Hepatocyte (in vitro differentiated cells): ENCODE measurements at places on chromosomes 4 and X. TPM values are rescaled to one million over a fixed set of nuclear protein-coding genes. Genes with fewer than 3 reads are reported as not detected.

FHDC1 gene
- 3.1 TPM in 2 replicates for total RNA-seq

GRCh38 chrX:153941336-153942252 is 2.8 kb downstream of the RENBP start:
- no peak overlapping the region for H3K4me3 ChIP-seq
- H3K27ac ChIP-seq, result no peak overlapping the region
- no peak for DNase-seq
- H3K4me1 ChIP-seq, result no peaks in the 10 kb centered on the region

DNA sequence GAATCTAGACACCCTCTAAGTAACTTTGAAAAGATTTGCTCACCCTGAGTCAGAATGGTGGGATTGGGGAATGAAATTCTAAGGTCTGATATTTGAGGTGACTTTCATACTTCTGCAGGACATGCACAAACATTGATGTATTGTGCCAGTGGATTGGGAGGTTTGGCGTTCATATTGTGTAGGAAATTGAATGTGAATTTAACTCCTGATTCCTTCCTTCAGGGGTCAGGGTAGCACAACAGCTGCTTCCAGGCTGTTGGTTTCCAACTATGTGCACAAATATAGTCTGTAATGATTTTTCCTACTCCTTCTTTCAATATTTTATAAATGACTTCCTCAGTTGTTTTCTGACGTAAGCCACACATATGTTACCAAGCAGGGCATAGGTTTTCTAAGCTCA is 3.1 kb downstream of the IL1RAPL1 start:
- H3K4me1 ChIP-seq, result no peaks in the 10 kb centered on the region
- no peak overlapping the region for H3K27ac ChIP-seq
- no peak for DNase-seq
- no peaks in the 10 kb centered on the region for H3K36me3 ChIP-seq
- no peak overlapping the region for H3K4me3 ChIP-seq

GRCh38 chr4:147839200-147839599 is 107.3 kb downstream of the ARHGAP10 start:
- no peaks in the 10 kb centered on the region for H3K36me3 ChIP-seq
- H3K4me3 ChIP-seq, result no peak overlapping the region
- DNase-seq, result no peak
- peak overlapping the region; percentile 24 for H3K27ac ChIP-seq
- no peaks in the 10 kb centered on the region for H3K4me1 ChIP-seq
- H3K27me3 ChIP-seq, result no peaks in the 10 kb centered on the region

- no peak overlapping the region for H3K4me3 ChIP-seq
- H3K27ac ChIP-seq, result peak overlapping the region; percentile 56
- H3K27me3 ChIP-seq, result no peaks in the 10 kb centered on the region
These were observed 1699.2 kb upstream of the IGFBP7 start for GRCh38 chr4:58809366-58809765.

DNA sequence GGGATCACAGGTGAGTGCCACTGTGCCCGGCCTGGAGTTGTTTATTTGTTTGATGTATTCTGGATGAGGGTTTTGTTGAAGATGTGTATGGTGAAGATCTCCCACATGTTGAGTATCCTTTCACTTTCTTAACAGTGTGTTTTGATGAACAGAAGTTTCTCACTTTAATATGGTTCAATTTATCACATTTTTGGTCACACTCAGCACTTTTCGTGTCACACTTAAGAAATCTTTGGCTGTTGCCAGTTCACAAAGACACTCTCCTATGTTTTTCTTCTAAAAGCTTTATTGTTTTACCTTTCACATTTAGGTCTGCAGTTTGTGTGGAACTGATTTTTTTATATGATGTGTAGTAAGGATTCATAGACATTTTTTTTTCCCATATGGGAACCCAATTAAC is 16.6 kb upstream of the ZNF185 start:
- no peak for DNase-seq
- no peaks in the 10 kb centered on the region for H3K4me1 ChIP-seq
- no peak overlapping the region for H3K27ac ChIP-seq
- no peak overlapping the region for H3K4me3 ChIP-seq
- H3K27me3 ChIP-seq, result no peaks in the 10 kb centered on the region

STK26 gene
- 43.3 and 48.0 TPM in 2 replicates for total RNA-seq

GRCh38 chr4:169051761-169052593 is 41.9 kb upstream of the CBR4 start:
- H3K4me3 ChIP-seq, result no peak overlapping the region
- no peaks in the 10 kb centered on the region for H3K36me3 ChIP-seq
- peaks cover 9% of the 10 kb centered on the region for H3K4me1 ChIP-seq
- H3K27ac ChIP-seq, result no peak overlapping the region

DNA sequence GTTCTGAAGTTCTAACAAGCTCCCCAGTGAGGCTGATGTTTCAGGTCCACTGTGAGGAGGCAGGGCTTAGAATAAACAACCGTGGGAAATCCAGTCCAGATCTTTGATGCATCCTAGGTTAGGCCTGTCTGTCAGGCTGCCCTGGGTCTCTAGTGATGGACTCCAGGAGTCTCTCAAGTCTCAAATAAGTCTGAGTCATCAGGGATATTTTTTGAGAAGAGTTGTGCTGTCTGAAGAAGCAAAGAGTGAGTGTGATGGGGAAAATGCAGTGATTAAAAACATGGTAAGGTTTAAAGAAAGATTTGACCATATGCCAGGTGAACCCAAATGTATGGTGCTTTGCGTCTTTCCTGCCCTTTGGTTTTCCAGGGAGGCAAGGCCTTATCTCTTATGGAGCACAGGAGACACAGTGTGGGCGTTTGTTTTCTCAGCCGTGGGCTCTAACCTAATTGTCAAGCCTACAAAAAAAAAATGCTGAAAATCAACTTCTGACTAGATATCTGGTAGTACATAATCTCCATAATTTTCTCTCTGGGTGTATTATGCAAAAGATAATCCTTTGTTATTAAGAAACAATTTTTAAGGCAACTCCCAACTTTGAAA is 100.7 kb downstream of the PTTG2 start:
- H3K27me3 ChIP-seq, result no peaks in the 10 kb centered on the region
- H3K4me1 ChIP-seq, result peaks cover 9% of the 10 kb centered on the region
- H3K4me3 ChIP-seq, result no peak overlapping the region
- H3K27ac ChIP-seq, result peak overlapping the region; percentile 33

DNA sequence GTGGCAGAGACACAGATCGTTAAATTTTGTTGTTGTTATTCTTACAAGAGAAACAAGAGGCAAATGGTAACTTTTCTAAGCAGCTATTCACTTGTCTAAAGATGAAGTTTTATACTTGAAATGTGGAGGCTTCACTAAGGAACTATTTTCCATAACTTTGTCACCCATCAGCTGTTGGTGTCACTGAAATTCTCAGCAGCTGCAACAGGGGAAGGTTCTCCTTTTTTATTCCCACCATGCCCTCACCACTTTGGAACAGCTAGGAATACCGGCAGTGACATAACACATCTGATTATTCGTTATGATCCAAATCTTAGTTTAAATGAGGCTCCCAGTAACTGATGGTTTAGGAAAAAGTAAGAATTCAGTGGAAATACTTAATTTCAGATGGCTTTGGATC is 147.0 kb upstream of the LEF1 start:
- H3K27ac ChIP-seq, result no peak overlapping the region
- no peaks in the 10 kb centered on the region for H3K27me3 ChIP-seq
- no peak overlapping the region for H3K4me3 ChIP-seq
- no peaks in the 10 kb centered on the region for H3K4me1 ChIP-seq
- no peak for DNase-seq

DNA sequence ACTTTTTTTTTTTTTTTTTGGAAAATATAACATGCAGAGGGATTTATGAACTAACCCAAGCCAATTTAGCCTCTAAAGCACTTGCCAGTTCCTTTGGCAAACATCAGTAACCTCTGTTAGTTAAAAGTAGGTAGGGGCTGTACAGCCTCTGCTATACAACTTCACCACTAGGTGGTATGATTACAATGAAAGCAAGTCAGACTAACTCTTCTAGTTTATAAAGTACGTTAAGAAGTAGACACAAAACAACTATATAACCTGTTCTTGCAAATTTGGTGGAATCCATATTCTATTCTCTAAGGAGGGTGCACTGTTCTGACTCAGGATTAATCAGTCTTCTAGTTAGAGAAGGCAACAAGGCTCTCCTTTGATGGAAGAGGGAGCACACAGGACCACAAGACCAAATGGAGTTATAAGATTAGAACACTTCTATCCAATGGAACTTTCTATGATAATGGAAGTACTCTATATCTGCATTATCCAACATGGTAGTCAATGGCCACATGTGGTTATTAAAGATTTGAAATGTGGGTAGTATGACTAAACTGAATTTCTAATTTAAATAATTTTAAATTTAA is 12.8 kb downstream of the AIMP1 start:
- no peak overlapping the region for H3K27ac ChIP-seq
- peaks cover 11% of the 10 kb centered on the region for H3K36me3 ChIP-seq
- H3K27me3 ChIP-seq, result no peaks in the 10 kb centered on the region
- H3K4me1 ChIP-seq, result no peaks in the 10 kb centered on the region

DNA sequence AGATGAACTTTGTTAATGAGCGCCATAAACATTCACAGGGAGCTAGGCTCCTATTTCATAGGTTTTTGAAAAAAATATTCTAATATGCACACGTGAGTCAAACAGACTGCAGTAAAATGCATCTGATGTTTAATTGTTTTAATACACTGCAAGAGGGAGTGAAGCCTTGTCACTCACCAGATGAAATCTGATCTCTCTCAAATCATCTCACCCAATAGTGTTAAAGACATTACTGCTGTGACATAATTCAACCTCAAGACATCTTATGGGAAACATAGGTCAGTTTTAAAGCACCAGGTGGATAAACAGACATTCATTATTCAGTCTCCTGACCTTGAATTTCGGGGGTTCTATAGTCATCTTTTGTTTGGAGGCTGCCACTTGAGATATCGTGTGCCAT is 148.3 kb downstream of the MAML3 start:
- no peaks in the 10 kb centered on the region for H3K27me3 ChIP-seq
- no peak for DNase-seq
- H3K4me3 ChIP-seq, result no peak overlapping the region
- H3K27ac ChIP-seq, result no peak overlapping the region
- peaks cover 14% of the 10 kb centered on the region for H3K4me1 ChIP-seq

XAGE2 gene
- total RNA-seq, result 0.77 and 6.7 TPM in 2 replicates

GRCh38 chrX:11481035-11481434 is 184.7 kb downstream of the ARHGAP6 start:
- H3K27ac ChIP-seq, result no peak overlapping the region
- no peak overlapping the region for H3K4me3 ChIP-seq
- no peak for DNase-seq
- H3K36me3 ChIP-seq, result no peaks in the 10 kb centered on the region

DNA sequence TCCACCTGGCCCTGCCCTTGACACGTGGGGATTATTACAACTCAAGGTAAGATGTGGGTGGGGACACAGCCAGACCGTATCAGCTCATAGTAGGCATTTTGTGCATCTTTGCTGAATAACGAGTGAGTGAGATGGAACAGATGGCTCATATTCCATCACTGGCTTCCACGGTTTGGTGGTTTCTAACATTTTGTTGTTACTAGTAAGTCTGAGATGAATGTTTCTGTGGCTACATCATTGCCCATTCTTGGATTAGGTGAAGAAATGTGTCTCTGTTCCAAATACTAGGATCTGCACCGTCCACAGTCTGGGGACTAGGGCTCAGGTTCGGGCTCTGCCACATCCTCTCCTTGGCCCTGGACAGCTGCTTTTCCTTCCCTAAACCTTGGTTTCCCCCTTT is 3.6 kb downstream of the ABLIM2 start:
- H3K36me3 ChIP-seq, result no peaks in the 10 kb centered on the region
- H3K27me3 ChIP-seq, result peaks cover 16% of the 10 kb centered on the region
- H3K4me3 ChIP-seq, result no peak overlapping the region
- H3K4me1 ChIP-seq, result no peaks in the 10 kb centered on the region
- DNase-seq, result no peak

ARMCX1 gene
- 53.1 and 62.4 TPM in 2 replicates for total RNA-seq

DNA sequence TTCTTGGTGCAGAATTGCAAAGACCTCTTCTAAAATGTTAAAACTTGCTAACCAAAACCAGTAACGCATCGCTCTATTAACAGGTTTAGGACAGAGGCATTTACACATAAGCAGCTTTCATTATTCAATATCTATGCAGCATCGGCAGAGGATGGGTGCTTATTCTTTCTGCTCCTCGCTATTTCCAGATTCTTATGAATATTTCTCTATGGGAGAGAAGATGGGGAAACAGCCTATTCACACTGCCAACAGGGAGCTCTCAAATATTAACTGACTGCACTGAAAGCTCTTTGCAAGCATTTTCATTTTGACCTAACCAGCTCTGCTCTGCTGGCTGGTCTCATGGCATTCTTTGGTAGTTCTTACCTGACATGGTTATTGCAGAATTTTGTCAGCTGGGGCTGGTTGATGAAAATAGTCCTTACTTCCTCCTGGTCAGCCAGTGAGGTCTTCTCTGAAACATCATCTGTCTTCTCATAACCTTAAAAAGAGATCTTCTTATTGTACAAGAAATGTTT is 30.2 kb downstream of the ATP8A1 start:
- H3K27me3 ChIP-seq, result no peaks in the 10 kb centered on the region
- no peak for DNase-seq
- H3K4me1 ChIP-seq, result peaks cover 4% of the 10 kb centered on the region
- no peak overlapping the region for H3K27ac ChIP-seq
- no peaks in the 10 kb centered on the region for H3K36me3 ChIP-seq

GRCh38 chr4:10115797-10116568 is 616 bp downstream of the WDR1 start:
- peak overlapping the region; percentile 88 for H3K4me3 ChIP-seq
- no peaks in the 10 kb centered on the region for H3K36me3 ChIP-seq
- H3K27ac ChIP-seq, result peak overlapping the region; percentile 96
- H3K4me1 ChIP-seq, result peaks cover 22% of the 10 kb centered on the region
- peak; percentile 77 for DNase-seq
- H3K27me3 ChIP-seq, result no peaks in the 10 kb centered on the region

DNA sequence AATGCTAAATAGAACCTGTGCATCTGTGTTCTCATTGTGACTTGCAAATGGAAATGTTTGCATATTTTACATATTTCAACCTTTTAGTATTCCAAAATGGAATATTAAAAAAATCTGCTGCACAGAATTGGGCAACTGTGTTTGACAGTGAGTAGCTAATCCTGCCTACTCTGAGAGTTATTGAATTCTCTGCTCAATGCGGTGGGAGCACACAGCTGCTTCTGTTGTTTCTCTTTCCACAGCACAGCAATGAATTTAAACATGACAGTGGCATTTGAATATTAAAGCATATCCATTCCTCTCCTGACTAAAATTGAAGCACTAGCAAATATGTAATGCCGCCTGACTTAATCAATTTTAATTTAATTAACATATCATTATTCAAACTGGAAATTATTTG is 366.6 kb downstream of the GASK1B start:
- no peak overlapping the region for H3K27ac ChIP-seq
- DNase-seq, result no peak
- no peaks in the 10 kb centered on the region for H3K36me3 ChIP-seq
- H3K27me3 ChIP-seq, result no peaks in the 10 kb centered on the region
- H3K4me1 ChIP-seq, result peaks cover 25% of the 10 kb centered on the region

DNA sequence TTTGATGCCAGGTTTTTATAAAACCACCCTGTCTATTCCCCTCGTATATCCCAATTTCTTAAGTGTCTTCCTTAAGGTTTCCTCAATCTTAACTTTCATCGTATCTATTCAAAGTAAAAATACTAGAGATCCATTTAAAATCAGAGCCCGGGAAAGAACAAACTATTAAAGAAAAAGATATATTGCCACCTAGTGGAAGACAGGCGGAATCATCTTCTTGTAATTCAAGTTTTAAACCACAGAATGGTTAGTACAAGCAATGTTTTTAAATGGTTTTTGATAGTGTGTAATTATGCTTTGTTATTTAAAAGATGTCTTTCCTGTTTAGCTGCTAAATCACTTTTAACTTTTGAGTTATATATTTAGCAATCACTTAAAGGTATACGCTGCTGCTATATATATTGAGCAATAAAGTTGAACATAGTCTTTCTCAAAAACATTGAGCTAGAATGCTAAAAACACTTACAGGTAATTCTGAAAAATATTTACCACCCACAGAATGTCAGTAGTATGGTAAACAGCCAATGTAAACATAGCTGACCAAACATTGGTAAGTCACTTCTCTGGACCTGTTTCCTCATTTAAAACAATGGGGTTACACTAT is 18.2 kb downstream of the PRDM8 start:
- peaks cover 46% of the 10 kb centered on the region for H3K27me3 ChIP-seq
- peak; percentile 27 for DNase-seq
- H3K4me1 ChIP-seq, result peaks cover 4% of the 10 kb centered on the region
- H3K36me3 ChIP-seq, result no peaks in the 10 kb centered on the region
- H3K27ac ChIP-seq, result no peak overlapping the region
